ENCODE measurements at places on chromosomes 6 and 20.

DNA sequence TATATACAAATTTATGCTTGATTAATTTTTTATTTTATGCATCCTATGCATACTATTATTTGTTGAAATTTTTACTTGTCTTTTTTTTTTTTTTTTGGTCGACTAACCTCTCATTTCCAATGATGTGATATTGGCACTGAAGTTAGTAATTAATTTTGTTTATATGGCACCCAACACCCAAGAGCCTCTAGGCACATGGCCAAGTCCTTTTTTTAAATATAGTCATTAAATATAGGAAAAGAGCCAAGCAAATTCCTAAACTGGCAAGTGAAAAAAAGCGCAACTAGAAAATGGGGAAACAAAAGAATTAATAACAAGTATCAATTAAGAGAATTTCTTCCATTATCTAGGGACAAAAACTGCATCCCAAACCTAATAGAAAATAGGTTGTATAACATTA lies 85.5 kb upstream of the HS3ST5 start:
- no peak for DNase-seq

DNA sequence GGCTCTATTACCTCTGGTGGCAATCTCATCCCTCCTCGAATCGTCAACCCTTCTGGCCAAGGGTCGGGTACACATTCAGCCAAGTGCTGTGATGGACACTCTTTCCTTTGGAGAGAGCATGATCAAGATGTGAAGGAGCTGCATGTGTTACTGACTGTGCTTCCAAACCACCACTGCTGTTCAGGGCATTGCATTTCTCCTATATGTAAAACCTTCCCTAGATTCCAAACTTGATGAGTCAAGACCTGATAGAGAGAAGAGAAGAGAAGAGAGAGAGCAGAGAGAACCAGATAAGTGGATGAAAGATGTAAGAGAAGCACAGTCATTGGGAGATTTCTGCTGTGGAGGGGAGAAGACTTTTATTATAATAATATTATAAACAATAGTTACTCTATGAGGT lies 162.2 kb downstream of the KCNQ5 start:
- DNase-seq: no peak

- DNase-seq: no peak
Measured at GRCh38 chr6:109076377-109076776, 18.3 kb downstream of the SESN1 start.

- DNase-seq: no peak
Measured at GRCh38 chr20:61230166-61230565, 21.9 kb upstream of the CDH4 start.

DNA sequence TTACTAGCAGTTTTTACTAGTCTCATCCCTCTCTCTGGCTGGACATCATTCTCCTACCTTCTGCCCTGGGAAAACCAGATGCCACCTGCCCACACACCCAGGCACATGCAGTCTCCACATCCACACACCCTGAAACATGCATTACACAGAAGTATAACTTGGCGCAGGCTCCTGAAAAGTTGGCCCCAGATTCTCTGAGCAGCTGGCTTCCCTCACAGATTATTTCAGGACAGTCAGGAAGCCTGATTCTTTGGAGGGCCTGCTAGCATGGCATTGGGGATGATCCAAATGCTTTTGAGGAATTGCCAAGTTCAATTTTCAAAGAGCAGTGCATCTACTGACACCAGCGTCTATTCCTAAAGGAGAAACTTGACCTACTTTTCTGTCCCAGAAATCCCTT lies 27.8 kb upstream of the KIF16B start:
- no peak for DNase-seq

DNA sequence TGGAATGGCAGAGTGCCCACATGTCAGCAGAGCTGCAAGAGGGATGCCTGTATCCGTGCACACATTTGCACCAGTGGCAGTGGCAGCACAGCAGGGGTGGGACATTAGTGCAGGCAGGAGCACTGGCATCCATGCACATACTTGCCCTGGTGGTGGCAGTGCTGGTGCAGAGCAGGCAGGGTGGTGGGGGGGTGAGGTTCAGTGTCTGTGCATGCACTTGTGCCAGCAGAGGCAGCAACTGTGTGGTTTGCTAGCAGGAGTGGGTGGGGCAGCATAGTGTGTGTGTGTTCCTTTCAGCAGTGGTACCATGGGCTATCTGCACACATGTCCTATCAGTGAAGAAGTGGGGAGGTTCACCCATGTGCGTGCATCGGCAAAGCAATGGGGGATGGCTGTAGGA lies 151.6 kb downstream of the EPM2A start:
- DNase-seq: no peak

- DNase-seq: no peak
Measured at GRCh38 chr6:34189806-34190503, 44.1 kb upstream of the GRM4 start.

- no peak for DNase-seq
Measured at GRCh38 chr6:72560721-72561593, 60.9 kb upstream of the KCNQ5 start.

GRCh38 chr6:131949909-131950766 lies 1.0 kb downstream of the CCN2 start:
- peak; percentile 4 for DNase-seq

DNA sequence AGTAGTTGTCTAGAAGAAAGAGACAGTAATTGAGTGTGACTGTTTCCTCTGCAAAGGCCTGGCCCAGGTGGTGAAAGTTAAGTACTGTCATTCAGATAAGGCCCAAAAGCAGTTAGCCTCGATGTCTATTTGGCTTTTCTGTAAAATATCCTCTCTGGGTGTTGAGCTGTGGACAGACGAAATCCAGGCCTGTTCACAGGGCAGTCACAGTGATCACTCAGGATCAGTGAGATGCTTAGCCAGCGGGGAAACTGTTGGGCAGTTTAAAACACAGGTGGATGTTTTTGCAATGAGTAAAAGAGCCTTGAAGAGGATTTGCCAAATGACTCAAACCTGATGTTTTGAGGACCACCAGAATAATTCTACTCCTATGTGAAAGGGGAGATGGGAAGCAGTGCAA lies 22.0 kb upstream of the PRDM1 start:
- no peak for DNase-seq

GRCh38 chr6:45606831-45607400 lies 229.2 kb upstream of the SUPT3H start:
- no peak for DNase-seq

DNA sequence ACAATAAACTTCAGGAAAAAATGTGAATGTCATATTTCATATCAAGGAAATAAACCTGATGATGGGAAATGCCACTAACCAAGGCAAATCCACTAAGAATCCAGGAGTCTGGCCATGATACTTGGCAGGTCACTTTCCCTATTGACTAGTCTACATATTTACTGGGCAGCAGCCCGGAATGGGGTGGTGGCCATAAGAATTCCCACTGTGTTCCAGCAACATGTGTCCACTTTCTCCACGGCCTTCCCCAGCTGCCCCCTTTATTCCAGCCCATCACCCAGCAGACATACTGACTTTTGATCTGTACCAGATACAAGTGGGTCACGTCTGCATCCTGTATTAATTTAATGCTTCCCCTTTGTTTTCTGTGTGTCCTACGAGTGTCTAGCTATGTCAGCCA lies 234.5 kb upstream of the PRDM1 start:
- no peak for DNase-seq

GRCh38 chr20:48823960-48824498 lies 3.8 kb downstream of the PREX1 start:
- peak; percentile 65 for DNase-seq

- no peak for DNase-seq
Measured at GRCh38 chr6:30238178-30238795, 25.1 kb upstream of the TRIM26 start.

DNA sequence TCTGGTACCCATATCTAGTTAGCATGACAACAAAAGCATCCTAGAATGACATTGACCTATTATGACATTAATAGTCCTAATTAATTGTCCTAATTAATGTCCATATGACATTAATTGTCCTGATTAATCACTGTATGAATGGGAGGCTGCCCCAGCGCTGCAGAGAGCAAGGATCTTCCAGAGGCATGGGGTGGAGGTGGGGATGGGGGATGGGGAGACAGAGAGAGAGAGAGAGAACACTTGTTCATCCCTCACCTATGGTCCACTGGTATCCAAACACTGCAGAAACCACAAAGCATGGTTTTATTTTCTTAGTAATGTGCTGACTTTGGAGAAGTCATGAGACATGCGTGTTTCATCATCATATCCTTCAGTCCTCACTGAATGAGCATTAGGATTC lies 235.1 kb downstream of the FNDC1 start:
- no peak for DNase-seq

DNA sequence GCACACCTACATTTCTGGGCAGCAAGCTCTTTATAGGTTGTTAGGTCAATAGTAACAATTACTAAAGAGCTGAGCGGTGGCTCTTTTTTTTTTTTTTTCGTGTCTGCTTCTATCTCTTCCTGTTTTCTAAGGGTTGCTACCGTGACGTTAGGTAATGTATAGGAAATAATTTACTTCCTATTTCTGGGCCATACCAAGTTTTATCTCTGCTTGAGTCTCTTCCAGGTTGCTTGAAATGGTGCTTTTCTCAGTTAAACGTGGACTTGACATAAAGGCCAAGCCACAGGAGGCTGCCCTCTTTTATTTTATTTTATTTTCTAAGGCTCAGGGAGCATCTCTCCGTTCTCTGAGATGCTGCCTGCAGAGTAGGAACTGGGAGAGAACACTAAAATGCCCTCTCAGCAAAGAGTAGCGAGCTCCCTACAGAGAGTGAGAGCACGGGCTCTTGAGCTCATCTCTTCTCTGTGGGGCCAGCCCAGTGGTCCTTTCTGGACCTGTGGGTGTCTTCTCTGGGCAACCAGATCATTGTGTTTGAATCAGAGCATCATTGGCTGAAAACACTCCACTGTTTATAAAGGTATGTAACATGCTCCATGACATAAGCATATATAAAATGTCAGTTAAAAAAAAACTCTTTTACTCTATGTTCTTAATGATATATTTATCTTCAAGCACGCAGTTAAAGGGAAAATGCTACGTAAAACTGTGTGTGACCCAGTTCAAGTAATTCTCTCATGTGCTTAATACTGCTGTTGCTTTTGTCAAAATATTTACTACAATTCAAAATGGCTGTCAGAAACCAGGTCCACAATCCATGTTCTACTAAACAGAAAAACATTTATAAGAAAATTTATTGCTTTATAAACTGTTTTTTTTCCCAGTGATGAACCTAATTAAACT lies at the start of gene ZNF831:
ZNF831 (plus strand) TSS at position 191 of the 900 bp plus-strand sequence. CDS start 27,199 bp downstream, outside the sequence.
- no peak for DNase-seq

- DNase-seq: no peak
Measured at GRCh38 chr6:134307075-134307474, 10.8 kb downstream of the SGK1 start.

- DNase-seq: no peak
Measured at GRCh38 chr6:62446647-62447316, 160.8 kb upstream of the KHDRBS2 start.

DNA sequence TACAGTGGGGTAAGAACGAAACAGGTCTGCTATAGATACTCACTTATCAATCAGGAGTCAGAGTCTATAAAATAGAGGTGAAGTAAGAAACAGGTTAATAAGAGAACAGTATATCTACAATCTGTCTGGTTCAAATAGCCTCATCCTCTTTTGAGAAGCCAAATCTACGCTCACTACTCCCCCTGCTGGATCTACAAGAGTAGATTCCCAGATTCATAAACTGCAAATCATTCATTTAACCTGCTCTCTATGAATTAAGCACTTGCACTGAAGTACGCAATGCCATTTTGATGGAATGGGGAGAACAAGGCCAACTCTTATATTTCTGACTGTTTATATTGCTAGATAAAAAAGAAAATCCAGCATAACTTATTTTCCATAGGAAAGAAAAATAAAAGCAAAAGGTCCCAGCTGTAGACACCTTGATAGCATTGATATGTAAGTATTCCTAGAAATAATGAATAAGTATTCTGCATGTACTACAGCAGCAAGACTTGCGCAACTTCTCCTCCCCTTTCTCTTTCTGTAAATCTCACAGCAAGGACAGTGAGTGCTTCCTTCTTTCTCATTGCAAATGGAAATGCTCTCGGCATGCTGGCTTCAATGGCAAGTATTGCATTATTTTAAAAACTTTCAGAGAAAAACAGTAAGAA lies 92.3 kb downstream of the RFX6 start:
- DNase-seq: no peak

DNA sequence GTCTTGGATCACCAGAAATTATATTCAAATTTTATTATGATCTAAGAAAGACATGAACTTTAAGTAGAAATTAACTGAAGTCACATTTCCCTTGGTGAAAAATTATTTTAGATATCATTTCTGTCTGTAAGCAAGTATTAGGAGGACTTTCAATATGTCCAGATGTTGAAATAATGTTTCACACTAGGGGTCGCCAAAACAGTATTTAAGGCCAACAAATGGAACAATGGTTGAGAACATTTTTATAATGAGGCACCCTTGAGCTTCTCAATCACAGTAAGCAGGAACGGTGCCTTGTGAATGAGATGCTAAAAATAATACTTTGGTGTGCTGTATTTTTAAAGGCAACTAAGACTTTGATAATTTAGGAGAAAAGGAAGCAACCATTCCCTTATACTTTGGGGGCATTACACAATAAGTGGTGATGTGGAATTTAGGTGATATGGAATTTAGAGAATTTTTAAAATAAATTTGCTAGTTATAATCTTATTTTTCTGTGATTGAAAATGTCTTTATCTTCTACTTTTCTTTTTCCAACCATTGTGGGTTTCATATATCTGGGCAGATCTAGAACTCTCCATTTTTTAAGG lies 9.6 kb upstream of the SF3B5 start:
- DNase-seq: peak; percentile 8

- DNase-seq: no peak
Measured at GRCh38 chr6:160180706-160181105, 59.1 kb downstream of the SLC22A1 start.

DNA sequence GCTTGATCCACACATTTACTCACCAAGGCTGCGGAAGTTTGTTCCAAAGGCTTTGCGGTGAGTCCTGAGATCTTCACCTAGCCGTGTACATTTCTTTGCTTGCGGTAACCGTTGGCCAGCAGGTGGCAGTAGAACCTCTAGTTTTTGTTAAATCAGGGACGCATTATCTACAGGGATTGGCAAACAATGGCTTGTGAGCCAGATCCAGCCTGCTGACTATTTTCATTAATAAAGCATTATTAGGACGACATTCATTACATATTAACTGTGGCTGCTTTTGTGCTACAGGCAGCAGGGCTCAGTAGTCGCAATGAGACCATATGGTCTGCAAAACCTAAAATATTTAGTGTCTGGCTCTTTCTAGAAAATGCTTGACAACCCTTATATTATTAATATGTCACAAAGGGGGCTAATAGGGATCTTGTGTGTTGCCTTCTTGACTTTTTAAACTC lies 174.1 kb downstream of the DOK5 start:
- DNase-seq: peak; percentile 32

DNA sequence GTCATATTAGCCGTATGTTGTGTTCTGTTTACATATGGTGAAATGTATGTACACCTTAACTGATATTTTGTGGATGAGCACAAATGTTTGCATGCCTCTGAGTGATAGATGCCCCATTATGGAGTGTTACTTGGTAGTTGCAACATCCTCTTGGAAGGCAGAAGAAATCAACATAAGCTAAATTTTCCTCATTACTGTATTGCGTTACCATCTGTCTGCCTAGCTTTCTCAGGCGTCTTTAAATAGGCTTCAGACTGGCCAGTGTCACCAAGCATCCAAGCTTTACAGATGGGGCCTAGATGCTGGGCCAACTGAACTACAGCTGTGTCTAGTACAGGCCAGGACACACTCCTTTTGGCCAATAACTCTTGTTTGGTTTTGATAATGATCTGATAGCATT lies 250.6 kb downstream of the SAMD5 start:
- no peak for DNase-seq
